ENCODE measurements at places on chromosomes 12 and 14.

DNA sequence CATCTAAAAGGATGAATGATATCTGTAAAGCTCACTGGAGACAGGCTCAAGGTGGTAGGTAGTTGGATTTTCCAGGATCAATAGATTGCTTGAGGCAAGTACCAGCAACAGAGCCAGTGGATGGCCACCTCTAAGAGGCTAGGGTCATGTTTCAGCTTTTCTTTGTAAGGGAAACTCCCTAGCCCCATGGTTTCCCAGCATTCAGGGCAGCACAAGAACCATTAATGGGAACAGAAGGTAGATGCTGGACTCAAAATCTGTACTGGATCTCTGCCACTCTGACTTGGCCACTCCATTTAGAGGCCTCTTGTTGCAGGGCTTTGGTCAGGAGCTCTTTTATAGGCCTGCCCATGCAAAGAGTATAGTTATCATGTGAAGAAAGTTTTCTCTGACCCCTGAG, 76.1 kb upstream of the DYRK2 start:
- DNase-seq: peak; percentile 70

- DNase-seq: no peak
Observed at GRCh38 chr14:91270619-91271018, 26.1 kb upstream of the GPR68 start.

DNA sequence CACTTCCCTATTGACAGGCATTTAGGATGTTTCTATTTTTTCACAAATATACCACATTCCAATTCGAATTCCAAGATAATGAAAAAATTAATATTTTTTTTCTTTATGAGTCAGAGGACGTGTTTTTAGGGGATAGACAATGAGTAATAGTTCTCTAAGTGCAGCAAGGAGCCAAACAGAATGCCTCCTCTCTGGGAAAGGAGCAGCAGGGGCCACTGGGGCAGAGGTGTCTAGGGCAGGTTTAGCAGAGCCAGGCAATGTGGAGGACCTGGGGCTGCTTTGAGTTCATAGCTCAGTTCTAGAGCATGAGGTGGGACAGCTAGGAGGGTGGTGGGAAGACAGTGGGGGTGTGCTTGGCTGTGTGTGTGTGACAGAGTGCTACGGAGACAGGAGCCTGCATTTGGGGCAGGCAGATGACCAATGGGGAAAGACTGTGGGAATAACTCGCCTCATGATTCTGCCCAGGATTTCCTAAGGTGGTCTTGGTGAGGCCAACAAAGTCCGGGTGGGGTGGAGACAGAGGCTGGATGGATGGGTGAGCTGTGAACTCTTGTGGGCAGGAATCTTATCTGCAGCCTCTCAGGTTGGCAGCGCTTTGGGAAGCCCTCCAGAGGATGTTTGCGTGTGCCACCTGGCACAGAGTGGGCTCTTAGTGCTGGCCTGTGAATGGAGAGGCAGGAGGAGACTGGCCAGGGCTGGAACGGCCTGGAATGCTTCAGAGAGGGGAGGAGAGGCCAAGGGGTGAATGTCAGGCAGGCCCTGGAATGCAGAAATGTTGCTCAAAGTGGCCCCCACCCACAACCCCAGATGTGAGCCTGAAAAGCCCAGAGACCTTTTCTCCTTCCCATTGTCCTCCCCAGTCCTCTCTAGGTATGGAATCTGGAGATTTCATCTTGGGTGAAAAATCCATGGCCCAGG, 2.4 kb upstream of the KRT7 start:
- DNase-seq: no peak

DNA sequence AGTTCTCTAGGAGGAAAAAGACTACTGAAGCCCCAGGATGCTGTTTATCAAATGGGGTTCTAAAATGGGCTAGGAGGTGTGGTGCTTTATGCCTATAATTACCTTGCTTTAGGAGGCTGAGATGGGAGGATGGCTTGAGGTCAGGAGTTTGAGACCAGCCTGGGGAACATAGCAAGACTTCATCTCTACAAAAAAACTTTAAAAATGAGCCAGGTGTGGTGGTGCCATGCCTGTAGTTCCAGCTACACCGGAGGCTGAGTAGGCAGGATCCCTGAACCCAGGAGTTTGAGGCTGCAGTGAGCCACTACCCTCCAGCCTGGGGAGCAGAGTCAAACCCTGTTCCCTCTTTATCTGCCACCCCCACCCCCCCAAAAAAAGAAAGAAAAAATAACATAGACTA, 23.3 kb upstream of the SLC2A3 start:
- no peak for DNase-seq

GRCh38 chr12:79206871-79207270, 342.3 kb downstream of the SYT1 start:
- DNase-seq: no peak

GRCh38 chr12:59005193-59005955, 85.1 kb upstream of the LRIG3 start:
- no peak for DNase-seq

DNA sequence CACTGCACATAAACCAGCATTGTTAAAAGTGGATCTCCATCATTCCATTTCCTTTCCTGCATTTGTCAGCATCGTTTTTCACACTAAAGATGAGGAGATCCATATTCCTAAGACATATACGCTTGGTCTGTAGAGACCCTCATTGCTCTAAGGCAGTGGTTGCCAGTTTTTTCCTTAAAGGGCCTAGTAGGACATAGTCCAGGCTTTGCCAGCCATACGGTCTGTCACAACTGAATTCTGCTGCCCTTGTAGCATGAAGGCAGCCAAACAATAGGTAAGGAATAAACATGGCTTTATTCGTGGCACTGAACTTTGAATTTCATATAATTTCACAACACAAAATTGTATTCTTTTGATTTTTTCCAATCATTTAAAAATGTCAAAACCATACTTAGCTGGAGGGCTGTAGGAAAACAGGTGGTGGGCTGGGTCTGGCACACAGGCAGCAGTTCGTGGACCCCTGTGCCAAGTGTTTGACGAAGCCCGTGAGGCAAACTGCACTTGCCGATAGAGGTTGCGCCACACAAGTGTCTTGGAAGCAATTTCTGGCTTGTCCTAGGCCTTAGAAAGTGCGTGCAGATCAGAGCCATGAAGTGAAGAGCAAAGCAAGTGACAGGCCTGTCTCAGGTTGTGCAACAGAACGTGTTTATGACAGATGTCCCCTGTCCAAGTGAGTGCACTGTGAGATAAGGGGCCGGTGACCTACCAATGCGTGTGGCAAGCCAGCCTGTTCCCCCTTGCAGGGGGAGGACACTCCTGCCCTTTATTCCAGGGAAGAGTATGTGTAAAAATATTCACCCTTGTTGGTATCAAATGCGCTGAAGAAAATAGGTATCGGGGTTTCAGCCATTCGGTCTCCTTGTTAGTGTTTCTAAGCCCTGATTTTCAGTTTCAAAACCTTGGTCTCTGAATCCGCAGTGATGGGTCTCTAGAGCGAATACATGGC, 916 bp upstream of the CHPT1 start:
- peak; percentile 22 for DNase-seq

DNA sequence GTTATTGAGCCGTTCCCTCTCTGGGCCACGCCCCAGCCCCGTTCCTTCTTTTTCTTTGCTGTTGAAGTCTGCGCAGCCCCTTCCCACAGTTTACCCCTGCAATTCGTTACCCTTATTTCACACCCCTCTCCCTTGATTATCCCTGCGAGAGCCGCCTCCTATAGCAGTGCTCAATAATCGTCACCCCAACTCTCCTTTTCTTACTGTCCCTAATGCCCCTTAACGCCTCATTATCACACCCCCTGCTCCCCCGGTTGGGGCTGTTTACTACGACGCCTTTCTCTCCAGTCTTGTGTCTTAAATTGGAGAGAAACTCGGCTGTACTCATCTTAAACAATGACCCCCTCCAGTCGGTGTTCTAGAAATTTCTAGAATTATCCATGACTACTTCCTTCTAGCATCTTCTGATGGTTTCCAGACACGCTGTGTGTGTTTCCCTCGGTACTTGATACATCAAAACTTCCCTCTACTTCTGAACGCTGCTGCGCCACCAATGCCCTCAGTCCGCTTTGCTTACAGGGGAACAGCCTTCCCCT, 713 bp upstream of the FBXL14 start:
- DNase-seq: no peak

GRCh38 chr12:128871516-128871892, 18.2 kb downstream of the GLT1D1 start:
- DNase-seq: no peak

DNA sequence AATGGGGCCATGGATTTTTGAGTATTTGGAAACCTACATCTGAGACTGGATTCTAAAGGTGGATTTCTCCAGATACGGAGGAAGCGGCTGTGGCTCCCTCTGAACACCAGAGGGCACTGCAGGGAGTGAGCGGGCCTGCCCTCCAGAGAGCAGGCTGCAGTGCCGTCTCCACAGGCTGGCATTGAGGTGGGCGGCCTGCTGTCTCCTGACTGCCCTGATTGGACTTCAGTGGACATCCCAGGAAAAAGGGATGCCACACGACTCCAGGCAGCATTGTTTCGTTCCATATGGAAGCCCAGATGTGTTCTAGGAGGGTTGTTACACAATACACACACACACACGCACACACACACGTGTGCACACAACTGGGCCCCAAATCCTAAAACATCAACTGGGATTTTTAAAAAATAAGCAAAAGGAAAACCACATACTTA, 20.9 kb upstream of the ANO2 start:
- peak; percentile 65 for DNase-seq

- DNase-seq: no peak
Observed at GRCh38 chr12:130990034-130990433, 36.3 kb downstream of the ADGRD1 start.

GRCh38 chr14:96929950-96930349, 132.8 kb downstream of the VRK1 start:
- DNase-seq: no peak

- DNase-seq: peak; percentile 85
Observed at GRCh38 chr12:123043536-123044001, 63.1 kb downstream of the ARL6IP4 start.

- DNase-seq: no peak
Observed at GRCh38 chr14:58979325-58979724, 209.1 kb upstream of the DAAM1 start.

GRCh38 chr14:61269321-61270083, 11.6 kb downstream of the TMEM30B start:
- DNase-seq: peak; percentile 77

DNA sequence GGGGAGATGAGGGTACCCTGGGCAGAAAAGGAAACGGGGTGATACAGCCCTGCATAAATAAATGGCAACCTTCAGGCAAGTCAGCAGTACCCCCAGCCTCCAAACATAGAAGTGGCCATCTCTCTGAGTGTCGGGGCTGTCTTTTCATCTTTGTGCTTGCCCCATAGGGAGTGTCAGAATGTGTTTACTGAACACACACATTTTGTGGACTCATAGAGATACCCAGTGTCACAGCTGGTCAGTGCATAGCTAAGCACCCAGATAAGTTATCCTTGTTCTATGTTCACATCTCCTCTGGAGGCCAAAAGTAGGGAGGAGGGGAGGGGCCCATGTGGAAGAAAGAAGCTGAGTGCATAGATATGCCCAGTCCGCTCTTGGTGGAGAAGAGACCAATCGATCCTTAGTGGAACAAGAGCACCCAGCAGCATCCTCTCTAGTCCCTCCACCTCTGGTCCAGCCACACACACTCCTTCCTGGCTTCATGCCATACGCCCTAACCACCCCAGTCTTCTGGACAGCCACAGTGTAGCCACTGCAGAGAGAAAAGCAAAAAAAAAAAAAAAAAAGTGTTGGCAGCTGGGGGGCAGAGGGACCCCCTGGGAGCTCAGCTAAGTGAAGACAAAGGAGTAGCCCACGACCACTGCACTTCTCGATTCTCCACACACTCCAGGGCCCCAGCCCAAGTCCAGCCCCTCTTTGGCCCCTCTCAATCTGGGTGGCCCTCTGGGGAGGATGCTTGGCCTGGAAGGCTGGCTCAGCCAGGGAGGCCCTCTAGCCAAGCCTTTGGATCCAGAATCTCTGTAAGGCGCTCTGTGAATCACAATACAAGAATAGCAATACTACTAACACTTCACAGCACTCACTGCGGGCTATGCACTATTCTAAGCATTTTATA, 2.6 kb downstream of the ITGA7 start:
- DNase-seq: no peak

GRCh38 chr12:75699728-75700496, 188.5 kb upstream of the KRR1 start:
- DNase-seq: no peak

- DNase-seq: no peak
Observed at GRCh38 chr12:108004319-108004718, 124.8 kb upstream of the WSCD2 start.

GRCh38 chr12:69610126-69610525, 581 bp downstream of the LRRC10 start:
- DNase-seq: no peak

DNA sequence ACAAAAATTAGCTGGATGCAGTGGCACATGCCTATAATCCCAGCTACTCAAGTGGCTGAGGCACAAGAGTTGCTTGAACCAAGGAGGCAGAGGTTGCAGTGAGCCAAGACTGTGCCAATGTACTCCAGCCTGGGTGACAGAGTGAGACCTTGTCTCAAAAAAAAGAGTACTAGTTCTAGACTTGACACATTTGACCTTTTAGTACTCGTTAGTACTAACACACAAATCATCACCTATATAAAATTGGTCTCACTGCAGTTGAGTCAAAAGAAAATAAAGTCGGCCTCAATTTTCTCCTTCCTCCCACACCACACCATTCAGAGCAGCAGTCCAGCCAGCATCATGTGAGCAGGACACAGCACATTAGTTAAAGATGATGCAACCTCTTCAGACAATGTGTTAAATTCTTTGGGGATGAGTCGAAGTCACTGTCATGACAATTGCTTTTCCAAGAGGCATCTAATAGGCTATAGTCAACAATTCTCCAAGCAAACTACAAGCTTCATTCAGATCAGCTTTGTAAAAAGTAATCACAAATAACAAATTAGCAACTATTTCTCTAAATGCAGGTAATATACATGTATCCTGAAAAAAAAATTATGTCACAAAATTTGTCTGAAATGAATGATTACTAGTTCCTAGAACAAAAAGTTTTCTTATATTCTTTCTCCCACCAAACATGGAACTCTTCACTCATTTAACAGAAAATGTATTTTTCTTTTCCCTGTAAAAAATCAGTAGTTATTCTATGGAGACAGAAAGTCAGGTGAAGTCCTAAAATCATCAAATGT, 55.6 kb downstream of the CLIP1 start:
- DNase-seq: no peak

DNA sequence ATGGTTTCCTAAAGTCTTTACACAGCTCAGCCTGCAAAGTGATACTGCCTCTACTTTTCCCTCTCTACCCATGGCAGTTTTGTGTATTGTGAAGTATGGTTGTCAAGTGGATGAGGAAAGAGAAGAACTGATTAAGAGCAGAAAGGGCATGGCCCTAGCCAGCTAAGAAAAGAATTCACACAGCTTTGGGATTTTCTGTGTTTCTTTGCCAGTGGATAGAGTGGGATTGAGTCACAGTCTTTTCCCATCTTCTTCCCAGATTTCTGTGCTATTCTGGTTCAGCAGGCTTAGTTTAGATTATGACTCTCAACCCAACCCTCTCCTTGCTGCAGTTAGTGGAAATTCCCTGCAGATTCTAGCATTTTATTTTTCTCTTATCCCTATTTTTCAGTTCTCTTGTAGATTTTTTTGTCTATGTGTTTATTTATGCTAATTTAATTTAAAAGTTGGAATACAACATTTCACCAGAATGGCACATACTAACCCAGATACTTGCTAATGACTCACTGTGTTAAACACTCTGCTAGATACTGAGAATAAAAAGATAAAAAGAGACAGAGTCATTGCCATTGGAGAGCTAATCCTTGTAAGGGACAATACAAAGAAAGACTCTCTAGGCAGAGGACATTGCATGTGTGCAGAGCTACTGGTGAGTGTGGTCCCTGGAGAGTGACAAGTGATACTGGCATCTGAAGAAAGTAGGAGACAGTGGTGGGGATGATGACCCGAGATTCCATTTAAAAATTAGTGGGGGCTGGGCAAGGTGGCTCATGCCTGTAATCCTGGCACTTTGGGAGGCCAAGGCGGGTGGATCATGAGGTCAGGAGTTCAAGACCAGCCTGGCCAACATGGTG, 106.3 kb downstream of the ST8SIA1 start:
- no peak for DNase-seq
